ENCODE measurements at places on chromosomes 1 and 21.

DNA sequence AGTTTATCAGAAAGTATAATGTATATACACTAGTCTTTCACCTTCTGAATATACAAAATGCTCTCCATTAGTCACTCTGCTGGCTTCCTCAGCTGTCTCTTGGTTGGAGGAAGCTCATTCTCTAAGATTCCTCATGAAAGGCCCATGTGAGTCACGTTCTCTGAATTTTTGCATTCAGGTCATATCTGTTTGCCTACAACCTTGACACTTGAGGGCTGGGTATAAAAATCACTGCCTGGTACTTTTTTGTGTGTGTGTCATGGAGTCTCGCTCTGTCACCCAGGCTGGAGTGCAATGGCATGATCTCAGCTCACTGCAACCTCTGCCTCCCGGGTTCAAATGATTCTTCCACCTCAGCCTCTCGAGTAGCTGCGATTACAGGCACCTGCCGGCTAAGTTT lies 2.8 kb upstream of the GALNT2 start:
- DNase-seq: no peak

- no peak for DNase-seq
Measured at GRCh38 chr1:61080413-61081143, 1.8 kb upstream of the NFIA start.

GRCh38 chr1:111775966-111776365 lies 20.3 kb downstream of the DDX20 start:
- no peak for DNase-seq

GRCh38 chr1:43997295-43997999 lies 6.0 kb downstream of the CCDC24 start:
- no peak for DNase-seq

All from GDM1 (cell line).